Activated effector memory CD4-positive, alpha-beta T cell treated with anti-CD3 and anti-CD28 coated beads, Interleukin-2, amount 50 U/mL, for 16 hours (primary cell): ENCODE measurements at places on chromosomes 1 and 21.

DNA sequence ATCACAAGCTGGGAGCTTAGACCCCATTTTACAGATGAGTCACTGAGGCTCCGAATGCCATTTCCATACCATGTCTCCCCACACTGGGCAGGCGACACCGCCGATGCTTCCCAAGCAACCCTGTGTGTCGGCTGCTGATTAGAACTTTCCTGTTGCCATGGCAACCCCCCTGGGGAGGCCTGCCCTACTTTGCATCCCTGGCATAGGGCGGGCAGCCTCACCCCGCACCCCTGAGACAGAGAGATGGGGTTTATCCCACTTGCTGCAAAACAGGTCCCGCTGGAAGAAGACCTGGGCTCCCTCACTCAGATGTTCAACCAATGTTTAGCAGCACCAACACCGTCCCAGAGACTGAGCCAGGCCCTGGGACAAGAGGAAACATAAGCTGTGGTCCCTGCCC lies 81.5 kb downstream of the CAMK2N1 start:
- no peak for DNase-seq

GRCh38 chr1:25150985-25151495 lies 81.3 kb downstream of the SYF2 start:
- DNase-seq, result no peak

- DNase-seq, result peak; percentile 43
These were observed 17.6 kb upstream of the RNF187 start for GRCh38 chr1:228469413-228470162.

DNA sequence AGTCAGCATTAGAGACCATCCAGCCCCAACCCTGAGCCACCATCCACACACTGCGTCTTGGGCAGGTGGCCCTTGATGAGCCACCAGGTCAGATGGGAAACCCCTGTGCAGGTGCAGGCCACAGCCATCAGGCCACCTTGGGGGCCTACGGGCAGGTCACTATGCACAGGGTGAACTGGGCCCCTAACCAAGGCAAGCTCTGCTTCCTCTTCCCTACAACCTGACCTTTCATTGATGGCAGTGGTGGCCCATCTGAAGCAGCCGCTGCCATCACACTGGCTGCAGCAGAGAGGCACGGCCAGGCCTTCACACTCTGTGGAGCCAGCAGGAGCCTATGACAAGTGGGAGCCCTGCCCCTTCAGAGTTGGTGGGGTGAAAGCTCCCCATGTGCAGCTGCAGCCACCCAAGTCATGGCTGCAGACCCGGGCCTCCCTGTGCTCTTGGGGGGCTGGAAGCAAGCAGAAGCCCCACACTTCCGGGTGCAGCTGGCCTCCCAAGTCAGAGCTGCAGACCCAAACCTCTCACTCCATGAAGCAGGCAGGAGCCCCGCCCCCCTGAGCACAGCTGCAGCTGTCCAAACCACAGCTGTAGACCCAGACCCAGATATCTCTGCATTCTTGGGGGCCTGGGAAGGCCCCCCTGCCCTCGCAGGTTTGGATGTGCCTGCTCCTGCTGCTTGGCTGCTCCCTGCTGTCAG lies 681.5 kb downstream of the MATN1 start:
- DNase-seq, result no peak

GRCh38 chr1:215825056-215825455 lies 258.0 kb downstream of the KCTD3 start:
- no peak for DNase-seq

- no peak for DNase-seq
These were observed 46.8 kb downstream of the SPATA46 start for GRCh38 chr1:162329826-162330225.
